ENCODE measurements at places on chromosomes 4 and X. TPM values are rescaled to one million over a fixed set of nuclear protein-coding genes. Genes with fewer than 3 reads are reported as not detected.
A peak's percentile ranks its signal among the peaks of the same experiment; 100 is the strongest.

GRCh38 chr4:79425586-79425985 is 17.6 kb upstream of the GK2 start:
- DNase-seq, result no peak

DNA sequence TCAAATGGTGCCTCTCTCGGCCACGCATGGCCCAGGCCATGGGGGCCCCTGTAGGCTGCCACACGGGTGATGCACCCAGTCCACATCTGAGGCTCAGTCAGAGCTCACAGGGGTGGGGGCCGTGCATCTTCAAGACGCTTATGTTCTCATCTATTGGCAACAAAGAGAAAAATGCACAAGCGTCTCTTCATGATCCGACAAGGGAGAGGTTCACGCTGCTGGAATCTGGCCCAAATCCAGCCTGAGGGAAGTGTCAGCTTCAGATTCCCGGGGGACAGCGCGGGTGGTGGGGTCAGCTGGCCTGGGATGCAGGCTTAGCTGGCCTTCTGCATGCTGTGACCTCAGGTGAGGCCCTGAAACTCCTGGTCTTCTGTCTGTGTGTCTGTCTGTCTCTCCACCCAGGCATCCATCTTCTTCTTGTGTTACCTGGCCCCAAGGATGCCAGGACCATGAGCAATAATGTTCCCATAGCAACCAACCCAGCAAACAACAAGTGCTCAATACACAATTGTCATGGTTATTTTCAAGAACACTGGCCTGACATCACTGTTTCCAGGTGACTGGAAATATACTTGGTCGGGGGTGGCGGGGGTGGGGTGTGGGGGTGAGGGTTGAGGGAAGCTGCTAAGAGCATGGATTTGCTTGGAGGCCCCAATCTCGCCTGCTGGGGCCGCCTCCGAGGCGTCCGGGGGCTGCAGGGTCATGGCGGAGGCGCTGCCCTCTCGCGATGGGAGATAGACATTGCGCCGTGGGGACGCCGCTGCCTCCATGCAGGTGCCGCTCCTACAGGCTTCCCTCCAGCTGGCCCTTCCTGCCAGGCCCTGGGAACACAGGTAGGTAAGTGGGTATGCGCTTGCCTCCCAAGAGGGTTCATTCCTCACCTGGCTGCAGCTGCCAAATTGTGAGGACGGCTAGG is 48.3 kb downstream of the ABLIM2 start:
- no peak for DNase-seq

- no peak for DNase-seq
These were observed 81.8 kb downstream of the ZNF718 start for GRCh38 chr4:206054-206453.

DNA sequence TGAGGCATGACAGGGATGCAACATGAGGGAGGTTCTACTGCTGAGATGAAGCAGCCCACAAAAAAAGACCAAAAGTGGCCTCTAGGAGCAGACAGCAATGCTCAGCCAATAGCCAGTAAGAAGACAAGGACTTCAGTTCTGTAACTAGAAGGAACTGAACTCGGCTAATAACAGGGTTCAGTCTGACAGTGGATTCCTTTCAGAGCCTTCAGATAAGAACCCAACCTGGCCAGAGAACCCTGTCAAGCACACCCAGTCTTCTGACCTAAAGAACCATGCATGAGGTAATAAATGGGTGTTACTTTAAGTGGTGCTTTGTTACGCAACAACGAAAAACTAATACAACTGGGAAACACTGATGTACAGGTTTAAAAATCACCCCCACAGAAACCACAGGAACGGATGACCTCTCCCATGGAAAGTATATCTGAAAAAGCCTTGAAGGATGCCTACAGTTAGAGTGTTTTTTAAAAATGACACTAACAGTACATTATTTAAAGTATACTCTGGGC is 94.6 kb downstream of the PAPSS1 start:
- DNase-seq, result no peak

Gene SH3D19
- total RNA-seq, result 38.7 TPM

GRCh38 chrX:15384304-15384703 is at the start of gene VEGFD:
Gene VEGFD (minus strand): TSS chrX:15384413. CDS start chrX:15383946, 467 bp downstream.
- peak; percentile 44 for DNase-seq

DNA sequence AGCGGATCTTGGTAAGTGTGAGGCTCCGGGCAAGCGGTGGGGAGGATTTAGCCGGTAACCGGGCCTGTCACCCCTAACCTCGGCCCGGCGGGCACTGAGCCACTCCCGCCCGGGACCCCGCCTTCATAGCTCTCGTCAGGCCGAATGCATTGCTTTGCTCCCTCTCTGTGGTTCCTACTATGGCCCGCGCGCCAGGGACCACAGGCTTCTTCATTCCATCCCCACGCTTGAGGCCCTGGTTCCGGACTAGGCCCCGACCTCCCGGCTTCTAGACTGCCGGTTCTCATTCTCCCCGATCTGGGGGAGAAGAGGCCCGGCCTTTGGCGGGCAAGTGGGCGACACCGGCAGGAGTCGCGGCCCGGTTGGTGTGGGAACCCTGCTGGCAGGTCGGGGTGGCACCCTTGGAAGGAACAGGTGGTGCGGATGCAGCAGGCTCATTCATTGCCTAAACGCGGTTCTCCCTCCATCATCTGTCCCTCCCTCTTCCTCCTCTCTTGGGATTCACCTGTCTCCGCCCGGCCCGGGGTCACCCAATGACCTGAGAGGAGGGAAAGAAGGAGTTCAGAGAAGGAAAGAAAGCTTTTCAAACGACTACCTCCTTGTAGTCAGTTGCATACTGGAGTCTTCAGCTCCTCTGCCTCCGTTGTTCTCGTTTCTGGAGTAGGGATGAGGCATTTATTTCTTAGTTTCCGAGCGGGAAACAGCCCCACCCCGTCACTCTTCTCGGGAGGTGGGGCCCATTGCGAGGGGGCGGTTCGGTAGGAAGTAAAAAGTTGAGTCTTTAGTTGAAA is at the start of gene NDUFC1:
TSS of gene NDUFC1 (minus strand) at position 657 of the 791 bp plus-strand sequence. CDS start 6,679 bp downstream, outside the sequence.
- DNase-seq, result peak; percentile 62

All from left lobe of liver (tissue), 2 donors.